ENCODE measurements at places on chromosomes 3 and 15. TPM values are rescaled to one million over a fixed set of nuclear protein-coding genes. Genes with fewer than 3 reads are reported as not detected.

The STRC gene
- total RNA-seq: under 0.01 TPM

The C2CD4A gene
- under 0.01 TPM for total RNA-seq

The PLS1 gene
- 1.1 TPM for total RNA-seq

The RBMS3 gene
- total RNA-seq: 81.1 TPM

The SOX14 gene
- not detected for total RNA-seq

The MRPL3 gene
- total RNA-seq: 82.8 TPM

The FBN1 gene
- 1,453 TPM for total RNA-seq

The CCDC13 gene
- total RNA-seq: 0.72 TPM

DNA sequence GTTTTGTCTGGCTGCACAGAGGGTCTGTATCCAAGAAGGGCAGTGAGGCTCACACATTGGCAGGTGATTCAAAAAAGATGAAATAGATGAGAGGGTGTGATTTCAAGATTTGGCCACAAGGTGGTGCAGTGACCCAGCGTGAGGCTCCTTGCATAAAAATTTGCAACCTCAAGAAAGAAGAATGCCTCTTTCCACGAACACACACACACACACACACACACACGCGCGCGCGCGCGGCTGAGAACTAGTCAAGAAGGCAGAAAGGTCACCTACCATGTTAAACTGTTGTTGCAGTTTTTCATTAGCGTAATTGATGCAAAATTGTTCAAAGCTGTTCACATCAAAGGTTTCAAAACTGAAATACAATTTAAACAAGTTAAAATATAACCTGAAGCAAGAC, 39.2 kb downstream of the MYO5C start:
- H3K27ac ChIP-seq: no peak overlapping the region
- DNase-seq: no peak
- H3K27me3 ChIP-seq: no peaks in the 10 kb centered on the region
- no peaks in the 10 kb centered on the region for H3K36me3 ChIP-seq

- no peak overlapping the region for H3K27ac ChIP-seq
- H3K36me3 ChIP-seq: no peaks in the 10 kb centered on the region
- no peaks in the 10 kb centered on the region for H3K27me3 ChIP-seq
Measured at GRCh38 chr15:51558411-51558810, 64.2 kb downstream of the DMXL2 start.

DNA sequence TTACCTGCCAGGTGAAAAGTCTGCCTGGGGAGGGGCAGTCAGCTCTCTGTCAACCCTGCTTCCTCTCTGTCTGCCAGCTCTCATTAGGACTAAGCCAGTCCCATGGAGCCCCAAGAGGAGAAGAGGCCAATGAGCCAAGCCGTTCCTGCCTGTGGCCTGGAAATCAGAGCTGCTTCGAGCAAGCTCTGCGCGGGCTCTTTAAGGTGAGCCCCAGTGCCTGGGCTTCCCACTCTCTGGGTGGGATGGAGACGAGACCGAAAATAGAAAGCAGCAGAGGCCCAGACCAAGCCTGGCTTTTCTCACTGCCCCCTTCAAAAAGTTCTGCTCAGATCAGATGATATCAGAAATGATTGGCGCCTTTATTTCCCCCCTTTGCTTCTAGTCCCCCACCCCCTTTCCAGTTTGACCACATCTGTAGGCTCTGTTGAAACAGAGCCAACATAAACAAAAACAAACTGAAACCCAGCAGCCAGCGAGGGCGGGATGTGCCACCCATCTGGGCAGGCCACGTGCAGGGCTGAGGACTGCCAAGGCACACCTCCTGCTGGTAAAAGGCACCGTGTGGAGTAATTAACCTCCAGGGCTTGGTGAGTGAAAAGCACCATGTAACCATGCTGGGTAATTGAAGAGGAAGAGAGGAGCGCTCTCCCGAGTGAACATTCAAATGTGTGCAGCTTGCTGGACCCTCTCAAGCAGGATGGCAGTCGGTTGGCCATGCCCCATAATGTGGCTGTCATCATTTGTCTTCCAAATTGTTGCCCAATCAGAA, 471.0 kb upstream of the PROK2 start:
- no peak for DNase-seq
- peaks cover 6% of the 10 kb centered on the region for H3K4me1 ChIP-seq
- H3K4me3 ChIP-seq: no peak overlapping the region
- peaks cover 25% of the 10 kb centered on the region for H3K27me3 ChIP-seq
- H3K36me3 ChIP-seq: no peaks in the 10 kb centered on the region
- no peak overlapping the region for H3K27ac ChIP-seq

DNA sequence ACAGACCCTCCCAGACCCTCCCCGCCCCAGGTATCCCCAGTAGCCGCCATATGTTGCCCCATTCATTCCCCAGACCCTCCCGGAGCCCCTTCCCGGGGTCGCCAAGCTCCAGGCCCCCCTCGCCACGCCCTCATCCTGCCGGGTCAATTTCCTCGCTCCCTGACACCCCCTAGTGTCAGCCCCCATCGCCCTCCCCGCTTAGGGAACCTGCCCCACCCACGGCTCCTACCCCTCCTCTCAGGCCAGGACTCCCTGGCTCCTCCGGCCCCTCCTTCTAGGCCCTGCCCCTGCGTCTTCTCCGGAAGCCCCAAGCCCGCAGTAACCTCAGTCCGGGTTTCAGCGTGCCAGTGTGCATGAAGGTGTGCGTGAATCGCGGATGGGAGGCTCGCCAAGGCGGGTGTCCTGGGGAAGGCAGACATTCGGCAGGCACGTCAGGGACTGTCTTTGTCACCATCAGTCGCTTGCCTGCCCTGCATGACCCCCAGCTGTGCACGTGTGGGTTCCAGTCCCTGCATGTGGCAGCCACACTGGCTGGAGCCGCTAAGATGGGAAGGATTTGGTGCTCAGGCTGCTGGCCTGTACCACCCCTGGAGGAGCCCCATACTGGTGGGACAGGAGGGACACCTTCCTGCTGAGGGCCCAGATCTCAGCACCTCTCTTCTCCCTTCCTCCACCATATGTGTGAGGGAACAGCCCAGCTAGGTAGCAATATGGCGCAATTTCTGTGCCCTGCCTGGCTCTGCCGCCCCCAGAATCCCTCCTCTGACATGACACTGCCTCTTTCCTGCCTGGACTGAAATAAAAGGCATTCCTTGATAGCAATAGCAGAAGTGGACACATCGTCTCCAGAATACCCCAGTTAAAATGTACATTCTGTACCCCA, 693 bp downstream of the DISP2 start:
- H3K36me3 ChIP-seq: no peaks in the 10 kb centered on the region
- no peak overlapping the region for H3K27ac ChIP-seq
- H3K4me3 ChIP-seq: peak overlapping the region; percentile 60
- peak; percentile 74 for DNase-seq
- H3K27me3 ChIP-seq: peaks cover 17% of the 10 kb centered on the region

- DNase-seq: peak; percentile 96
- no peaks in the 10 kb centered on the region for H3K27me3 ChIP-seq
- no peaks in the 10 kb centered on the region for H3K36me3 ChIP-seq
- no peaks in the 10 kb centered on the region for H3K4me1 ChIP-seq
- H3K27ac ChIP-seq: no peak overlapping the region
- peak overlapping the region; percentile 46 for H3K4me3 ChIP-seq
Measured at GRCh38 chr15:68210821-68211655, 5.9 kb upstream of the CALML4 start.

DNA sequence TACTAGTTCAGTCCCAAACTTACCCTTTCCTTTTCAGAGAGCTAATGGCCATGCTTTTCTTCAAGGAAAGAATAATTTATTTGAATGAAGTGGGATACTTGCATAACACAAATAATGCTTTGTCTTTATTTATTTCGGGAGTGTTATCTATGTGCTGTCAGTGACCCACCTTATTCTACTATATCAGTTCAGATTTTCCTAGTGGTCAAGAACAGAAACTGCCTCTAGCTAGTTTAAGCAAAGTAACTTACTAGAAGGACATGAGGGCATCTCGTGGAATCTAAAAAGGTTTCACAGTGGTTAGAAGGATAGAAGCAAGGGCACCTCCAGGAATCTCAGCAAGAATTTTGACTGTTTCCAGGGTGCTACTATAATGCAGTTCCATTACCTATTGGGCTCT, 3.8 kb upstream of the TIMMDC1 start:
- no peak overlapping the region for H3K4me3 ChIP-seq
- no peaks in the 10 kb centered on the region for H3K27me3 ChIP-seq

GRCh38 chr15:73190189-73190601, 137.9 kb downstream of the NEO1 start:
- H3K27ac ChIP-seq: no peak overlapping the region
- no peaks in the 10 kb centered on the region for H3K27me3 ChIP-seq
- no peak overlapping the region for H3K4me3 ChIP-seq
- DNase-seq: no peak
- no peaks in the 10 kb centered on the region for H3K4me1 ChIP-seq

GRCh38 chr15:85406916-85407315, 26.5 kb downstream of the AKAP13 start:
- no peaks in the 10 kb centered on the region for H3K36me3 ChIP-seq
- no peaks in the 10 kb centered on the region for H3K27me3 ChIP-seq
- no peak for DNase-seq
- H3K4me3 ChIP-seq: no peak overlapping the region
- peak overlapping the region; percentile 92 for H3K27ac ChIP-seq
- H3K4me1 ChIP-seq: peaks cover 64% of the 10 kb centered on the region

DNA sequence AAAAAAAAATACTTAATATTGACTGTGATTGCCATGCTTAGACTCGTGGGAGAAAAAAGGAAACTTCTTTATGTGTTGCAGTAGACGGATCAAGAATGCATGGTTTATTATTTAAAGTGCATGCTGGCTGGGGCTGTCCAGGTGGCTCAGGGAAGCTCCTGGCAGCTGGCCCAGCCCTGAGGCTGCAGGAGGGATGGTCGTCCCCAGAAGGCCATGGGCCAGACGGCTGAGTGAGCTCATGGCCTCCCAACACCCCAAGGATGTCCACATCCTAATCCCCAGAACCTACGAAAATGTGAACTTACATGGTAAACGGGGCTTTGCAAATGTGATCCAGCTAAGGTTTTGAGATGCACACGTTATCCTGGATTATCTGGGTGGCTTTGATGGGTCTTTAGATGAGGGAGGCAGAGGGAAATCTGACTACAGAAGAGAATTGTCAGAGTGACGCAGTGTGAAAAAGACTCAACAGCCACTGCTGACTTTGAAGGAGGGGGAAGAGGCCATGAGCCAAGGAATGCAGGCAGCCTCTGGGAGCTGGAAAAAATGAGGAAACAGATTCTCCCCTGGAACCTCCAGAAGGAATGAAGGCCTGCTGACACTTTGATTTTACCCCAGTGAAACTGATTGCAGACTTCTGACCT, 29.8 kb downstream of the ADAMTS17 start:
- no peaks in the 10 kb centered on the region for H3K27me3 ChIP-seq
- no peaks in the 10 kb centered on the region for H3K4me1 ChIP-seq
- H3K36me3 ChIP-seq: no peaks in the 10 kb centered on the region

DNA sequence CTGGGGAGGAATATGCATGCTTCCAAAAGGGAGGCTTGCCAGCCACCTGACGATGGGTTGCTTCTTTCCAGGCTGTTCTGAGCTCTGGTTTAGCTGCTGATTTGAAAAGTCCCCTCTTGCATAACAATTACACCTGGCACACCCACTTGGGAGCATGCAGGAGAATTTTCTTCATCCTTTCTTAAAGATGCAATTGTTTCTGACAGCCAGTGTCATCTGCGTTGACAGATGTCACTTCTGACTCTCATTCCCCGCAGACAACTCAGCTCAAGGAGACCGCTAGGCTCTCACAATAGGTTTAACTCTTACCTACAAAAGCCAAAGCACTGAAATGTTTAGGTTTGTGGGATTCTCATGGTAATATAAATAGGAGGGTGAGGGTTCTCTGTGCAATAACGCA, 185.6 kb upstream of the SYNPR start:
- no peak overlapping the region for H3K4me3 ChIP-seq
- H3K27ac ChIP-seq: no peak overlapping the region
- no peak for DNase-seq
- no peaks in the 10 kb centered on the region for H3K4me1 ChIP-seq

DNA sequence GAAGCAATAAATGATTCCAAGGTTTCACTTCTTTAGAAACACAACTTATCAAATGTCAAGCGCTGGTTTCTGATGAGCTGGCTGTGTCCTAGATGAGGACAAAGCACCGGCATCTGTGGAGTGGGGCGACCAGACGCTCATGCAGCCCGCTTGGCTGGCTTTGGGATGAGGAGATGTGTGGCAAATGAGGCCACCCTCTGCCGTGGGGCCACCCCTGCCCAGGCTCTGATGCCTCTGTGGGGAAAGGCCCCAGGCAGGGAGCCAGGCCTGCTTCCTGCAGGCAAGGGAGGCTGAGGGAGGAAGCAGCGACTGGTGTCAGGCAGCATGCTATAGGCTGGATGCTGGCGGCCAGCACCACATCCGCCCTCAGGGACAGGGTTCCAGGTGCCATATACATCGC, 102.9 kb downstream of the HERC2 start:
- DNase-seq: peak; percentile 49
- H3K27me3 ChIP-seq: no peaks in the 10 kb centered on the region
- no peak overlapping the region for H3K27ac ChIP-seq
- peaks cover 12% of the 10 kb centered on the region for H3K36me3 ChIP-seq
- H3K4me1 ChIP-seq: no peaks in the 10 kb centered on the region

- no peaks in the 10 kb centered on the region for H3K36me3 ChIP-seq
- H3K27me3 ChIP-seq: no peaks in the 10 kb centered on the region
- H3K27ac ChIP-seq: no peak overlapping the region
- H3K4me3 ChIP-seq: no peak overlapping the region
- no peaks in the 10 kb centered on the region for H3K4me1 ChIP-seq
Measured at GRCh38 chr3:18307529-18307928, 117.6 kb downstream of the SATB1 start.

DNA sequence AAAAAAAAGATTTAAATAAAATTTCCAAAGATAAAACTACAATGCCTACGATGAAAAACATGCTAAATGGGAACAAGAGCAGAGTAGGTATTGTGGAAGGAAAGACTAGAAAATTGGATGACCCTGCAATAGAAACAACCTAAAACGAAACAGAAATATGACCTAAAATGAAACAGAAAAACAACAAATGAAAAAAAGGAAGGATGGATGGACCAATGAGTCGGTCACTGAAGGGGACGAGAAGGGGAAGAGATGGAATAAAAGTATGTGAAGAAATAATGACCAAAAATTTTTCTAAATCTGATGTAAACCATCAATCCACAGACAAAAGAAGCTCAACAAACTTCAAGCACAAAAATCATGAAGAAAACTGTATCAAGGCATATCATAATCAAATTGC, 44.8 kb downstream of the TBC1D2B start:
- peaks cover 24% of the 10 kb centered on the region for H3K36me3 ChIP-seq
- H3K4me1 ChIP-seq: peaks cover 26% of the 10 kb centered on the region
- H3K27ac ChIP-seq: no peak overlapping the region

DNA sequence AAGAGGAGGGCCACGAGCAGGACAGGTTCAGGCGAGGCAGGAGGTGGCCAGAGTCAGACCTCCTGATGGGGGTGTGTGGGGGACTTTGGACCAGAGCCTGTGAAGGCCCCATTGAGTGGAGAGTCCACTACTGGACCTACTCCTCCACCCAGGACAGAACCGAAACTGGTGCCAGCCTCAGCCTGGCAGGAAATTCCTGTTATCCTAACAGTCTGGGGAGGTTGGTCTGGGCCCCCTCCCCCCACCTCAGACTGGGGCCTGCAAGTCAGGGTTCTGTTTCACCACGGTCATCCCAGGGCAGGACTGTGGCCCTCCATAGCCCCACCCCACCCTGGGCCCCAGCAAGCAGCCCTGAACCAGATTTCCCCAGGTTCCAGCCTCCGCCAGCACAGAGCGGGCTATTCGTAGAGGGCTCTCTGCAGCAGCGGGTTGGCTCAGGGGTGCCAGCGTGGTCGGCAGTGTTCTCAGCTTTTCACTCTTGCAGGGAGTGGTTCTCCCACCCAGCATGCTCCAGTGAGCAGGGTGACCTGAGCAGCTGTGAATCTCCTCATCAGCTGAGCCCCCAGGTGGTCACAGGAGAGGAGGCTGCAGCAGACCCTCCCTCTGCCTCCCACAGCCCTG, 217.3 kb downstream of the TBC1D2B start:
- no peak for DNase-seq
- no peaks in the 10 kb centered on the region for H3K36me3 ChIP-seq
- no peak overlapping the region for H3K27ac ChIP-seq
